Cortex of kidney (tissue), 1 donor: ENCODE measurements at places on chromosomes 5 and 9.

GRCh38 chr5:83026516-83026915, 50.7 kb downstream of the TMEM167A start:
- no peak for DNase-seq

DNA sequence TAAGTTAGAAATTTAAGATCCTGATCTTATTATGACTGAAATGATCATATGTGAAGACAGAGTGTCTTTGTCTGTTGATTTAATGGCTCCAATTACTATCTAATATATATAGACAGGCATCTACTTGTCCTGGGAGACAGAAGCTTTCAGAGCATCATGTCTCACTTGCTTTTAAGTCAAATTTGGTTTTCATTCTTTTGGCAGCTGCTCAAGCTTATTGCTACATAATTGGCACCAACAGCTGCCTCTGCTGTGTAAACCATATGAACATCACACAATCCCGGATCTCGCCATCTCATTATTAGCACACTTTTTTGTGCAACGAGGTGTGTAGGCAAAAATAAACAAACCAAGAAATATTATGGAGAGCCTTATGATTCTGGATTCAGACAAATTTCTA, 1717.9 kb downstream of the EFNA5 start:
- no peak for DNase-seq

GRCh38 chr9:137255448-137256114, 454 bp downstream of the NELFB start:
- DNase-seq, result no peak

GRCh38 chr5:172714491-172715420, 56.2 kb downstream of the DUSP1 start:
- DNase-seq, result no peak

DNA sequence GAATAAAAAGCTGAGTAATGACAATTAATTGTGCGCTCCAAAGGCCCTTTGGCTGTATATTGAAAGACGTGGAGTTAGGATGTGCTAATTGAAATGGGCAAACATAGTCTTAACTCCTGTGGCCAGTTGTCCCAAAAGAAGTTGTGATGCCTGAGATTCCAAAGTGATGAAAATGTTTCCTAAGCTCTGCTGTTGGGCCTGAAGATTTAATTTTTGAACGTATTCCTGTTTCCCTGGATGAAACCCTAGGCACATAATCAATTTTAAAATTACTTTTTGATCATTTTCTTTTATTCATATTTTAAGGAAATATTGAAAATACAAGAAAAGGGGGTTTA, 87.9 kb downstream of the PRDM6 start:
- DNase-seq, result no peak

GRCh38 chr9:116423149-116423548, 264.0 kb upstream of the TRIM32 start:
- DNase-seq, result no peak

GRCh38 chr5:35237580-35238376, 7.5 kb upstream of the PRLR start:
- DNase-seq, result no peak

GRCh38 chr9:123253204-123253603, 15.2 kb downstream of the STRBP start:
- no peak for DNase-seq

DNA sequence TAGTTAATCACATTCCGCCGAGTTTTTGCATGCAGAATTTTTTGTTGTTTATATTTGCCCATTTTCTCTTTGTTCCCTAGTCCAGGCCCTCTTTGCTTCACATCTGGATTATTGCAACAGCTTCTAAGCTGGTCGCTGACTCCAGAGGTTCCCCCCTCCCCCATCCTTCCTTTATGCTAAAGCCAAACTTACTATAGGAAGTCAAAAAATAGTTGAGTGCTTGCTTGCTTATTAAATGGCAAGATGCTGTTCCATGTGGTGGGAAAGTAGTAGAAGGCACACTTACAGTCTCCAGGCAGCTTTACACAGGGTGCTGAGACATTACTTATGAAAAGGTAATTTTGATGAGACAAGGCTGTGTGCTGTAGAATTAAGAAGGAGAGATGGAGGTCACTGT, 1.3 kb downstream of the ZBTB34 start:
- DNase-seq, result no peak

DNA sequence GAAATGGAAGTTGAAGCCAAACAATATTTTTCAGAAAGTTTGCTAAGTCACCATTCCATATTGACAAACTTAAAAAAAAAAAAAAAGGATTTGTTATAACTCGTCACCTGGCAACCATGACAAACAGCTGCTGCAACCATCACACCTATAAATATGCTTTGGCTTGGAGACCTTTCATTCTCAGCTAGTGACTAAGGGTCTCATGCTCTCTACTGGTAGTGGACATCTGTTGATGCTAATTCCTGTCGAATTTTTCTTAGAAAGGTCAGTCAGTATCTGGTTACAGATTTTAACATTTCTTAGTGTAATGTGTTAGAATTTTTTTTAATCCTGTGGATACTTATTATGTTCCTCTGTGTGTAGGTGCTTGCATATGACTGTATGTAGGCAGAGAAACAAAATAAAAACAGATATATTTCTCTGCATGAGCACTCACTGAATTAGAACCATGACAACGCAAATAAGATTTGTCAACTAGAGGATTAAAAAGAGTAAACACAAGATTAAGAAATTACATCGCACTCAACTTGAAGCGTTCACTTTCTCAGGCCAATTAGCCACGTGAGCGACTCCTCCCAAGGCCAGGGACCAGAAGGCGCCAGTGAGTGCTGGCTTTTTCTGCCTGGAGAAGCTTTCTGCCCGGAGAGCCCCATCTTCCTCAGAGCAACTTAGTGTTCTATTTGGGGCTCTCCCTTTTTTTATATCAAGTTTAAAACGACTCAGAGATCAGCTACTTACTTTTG, 27.0 kb upstream of the ZNF622 start:
- no peak for DNase-seq

DNA sequence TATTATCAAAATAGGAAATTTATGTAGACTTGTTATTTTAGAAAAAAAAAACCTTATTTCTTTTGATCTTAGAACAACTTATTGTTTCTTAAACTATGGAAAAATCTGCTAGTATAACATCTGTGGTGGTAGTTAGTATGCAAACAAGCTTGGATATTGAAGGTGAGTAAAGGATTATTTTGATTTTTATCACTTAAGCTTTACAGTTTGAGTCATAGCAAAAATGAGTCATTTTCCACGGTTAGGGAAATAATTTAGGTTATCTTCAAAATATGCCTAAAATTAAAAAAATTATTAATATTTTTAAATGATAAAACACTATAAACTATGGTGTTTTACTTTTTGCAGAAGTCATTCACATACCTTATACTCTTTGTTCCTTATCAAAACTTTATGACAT, 107.2 kb upstream of the DHFR start:
- DNase-seq, result no peak

DNA sequence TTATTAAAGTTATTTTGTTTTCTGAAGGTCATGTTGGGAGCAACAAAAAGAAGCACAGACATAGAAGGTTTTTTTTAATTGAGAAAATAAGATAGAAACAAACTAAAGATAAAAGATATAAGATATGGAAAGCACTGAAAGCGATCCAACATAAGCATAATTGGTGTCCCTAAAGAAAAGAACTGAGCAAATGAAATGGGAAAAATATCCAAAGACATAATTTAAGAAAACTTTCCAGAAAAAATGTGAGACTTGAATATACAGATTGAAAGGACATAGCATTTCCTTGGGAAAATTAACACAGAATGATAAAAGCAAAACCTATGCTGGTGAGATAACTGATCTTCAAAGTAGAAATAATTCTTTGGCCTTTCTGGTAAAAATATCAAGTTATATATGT, 289.3 kb downstream of the KIAA0825 start:
- DNase-seq, result no peak

- no peak for DNase-seq
Measured at GRCh38 chr5:175252234-175252805, 191.7 kb downstream of the DRD1 start.

GRCh38 chr9:130780865-130781504, 54.1 kb upstream of the ABL1 start:
- DNase-seq, result no peak

- no peak for DNase-seq
Measured at GRCh38 chr9:78029551-78030295, 1.9 kb downstream of the GNAQ start.

- DNase-seq, result no peak
Measured at GRCh38 chr5:58680503-58680902, 97.6 kb downstream of the RAB3C start.

DNA sequence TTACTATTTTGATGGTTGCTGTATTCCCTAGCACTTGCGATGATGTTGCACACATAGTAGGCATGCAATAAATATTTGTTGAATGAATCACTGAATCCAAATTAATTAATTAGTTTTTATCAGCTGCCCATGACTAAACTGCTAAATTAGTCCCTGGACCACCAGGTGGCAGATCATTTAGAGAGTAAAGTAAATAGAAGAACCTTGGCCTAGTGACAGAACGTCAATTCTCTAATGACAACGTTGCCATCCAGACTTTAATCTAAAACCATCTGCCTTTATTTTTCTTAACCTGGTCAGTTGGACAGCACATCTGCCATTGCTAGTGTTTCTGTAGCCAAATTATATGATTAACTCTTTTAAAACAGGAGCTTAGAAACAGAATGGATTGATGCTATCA, 457.5 kb downstream of the KIF4B start:
- DNase-seq, result no peak

GRCh38 chr5:53063791-53064190, 45.8 kb downstream of the MOCS2 start:
- DNase-seq, result no peak

- DNase-seq, result no peak
Measured at GRCh38 chr9:129182625-129183494, 4.8 kb upstream of the IER5L start.
